ENCODE measurements at places on chromosomes 1 and 21.

DNA sequence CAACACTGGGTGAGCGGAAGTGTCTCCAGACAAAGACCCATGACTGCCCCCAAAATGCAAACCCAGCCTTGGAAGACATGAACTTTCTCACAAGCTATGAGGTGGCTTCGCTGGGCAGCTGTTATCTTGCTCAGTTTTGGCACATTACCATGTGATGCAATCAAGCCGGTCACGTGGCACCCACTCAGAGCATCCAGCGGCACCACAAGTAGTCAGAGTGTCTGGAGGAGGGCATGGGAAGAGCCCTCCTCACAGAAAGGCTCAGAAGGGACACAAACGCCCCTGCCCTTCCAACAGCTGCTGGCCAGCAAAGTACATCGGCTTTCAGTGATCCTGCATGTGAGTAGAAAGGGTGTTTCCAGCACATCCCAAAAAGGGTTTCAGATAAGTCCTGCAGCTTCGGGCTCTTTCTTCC is 145.5 kb upstream of the IRF2BP2 start:
- DNase-seq: no peak

- DNase-seq: no peak
Observed at GRCh38 chr1:90850181-90850897, 133.2 kb upstream of the BARHL2 start.

- no peak for DNase-seq
Observed at GRCh38 chr1:81432059-81432458, 368.7 kb upstream of the ADGRL2 start.

GRCh38 chr1:170303034-170303433 is 157.3 kb downstream of the NTMT2 start:
- DNase-seq: no peak

DNA sequence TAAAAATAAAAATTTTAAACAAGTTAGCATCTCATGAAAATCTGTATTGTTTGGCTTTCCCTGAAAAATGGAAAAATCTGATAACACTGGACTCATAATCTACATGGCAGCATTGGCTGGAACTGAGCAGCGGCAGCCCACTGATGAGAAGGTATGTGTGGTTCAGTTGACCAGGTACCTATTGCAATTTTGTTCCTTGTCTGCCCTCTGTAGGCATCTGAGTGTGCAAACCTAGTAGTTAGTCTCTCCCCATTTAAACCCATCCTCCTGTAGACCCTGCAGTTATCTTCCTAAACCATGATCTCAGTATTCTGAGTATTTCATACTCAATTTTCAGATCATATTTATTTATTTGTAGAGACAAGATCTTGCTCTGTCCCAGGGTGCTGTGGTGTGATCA is 59.4 kb upstream of the SERBP1 start:
- no peak for DNase-seq

DNA sequence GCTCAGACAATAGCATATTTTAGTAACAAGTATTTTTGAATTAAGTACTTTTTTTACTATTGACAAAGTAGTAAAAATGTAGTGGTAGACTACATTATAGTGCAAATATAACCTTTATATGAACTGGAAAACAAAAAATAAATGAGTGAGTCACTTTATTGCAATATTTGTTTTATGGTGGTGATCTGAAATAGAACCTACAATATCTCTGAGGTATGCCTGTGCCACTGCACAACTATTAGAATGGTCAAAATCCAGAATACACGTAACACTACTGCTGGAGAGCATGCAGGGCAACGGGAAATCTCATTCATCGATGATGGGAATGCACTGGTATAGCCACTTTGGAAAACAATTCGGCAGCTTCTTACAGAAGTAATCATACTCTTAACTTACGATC is 349.0 kb upstream of the NCAM2 start:
- no peak for DNase-seq

GRCh38 chr1:53551428-53551995 is 92.3 kb downstream of the DMRTB1 start:
- DNase-seq: no peak

GRCh38 chr1:154408174-154408777 is 3.1 kb downstream of the IL6R start:
- no peak for DNase-seq

GRCh38 chr1:102842606-102843005 is 265.7 kb downstream of the COL11A1 start:
- DNase-seq: no peak

GRCh38 chr1:147541672-147542568 is 619 bp downstream of the BCL9 start:
- no peak for DNase-seq

DNA sequence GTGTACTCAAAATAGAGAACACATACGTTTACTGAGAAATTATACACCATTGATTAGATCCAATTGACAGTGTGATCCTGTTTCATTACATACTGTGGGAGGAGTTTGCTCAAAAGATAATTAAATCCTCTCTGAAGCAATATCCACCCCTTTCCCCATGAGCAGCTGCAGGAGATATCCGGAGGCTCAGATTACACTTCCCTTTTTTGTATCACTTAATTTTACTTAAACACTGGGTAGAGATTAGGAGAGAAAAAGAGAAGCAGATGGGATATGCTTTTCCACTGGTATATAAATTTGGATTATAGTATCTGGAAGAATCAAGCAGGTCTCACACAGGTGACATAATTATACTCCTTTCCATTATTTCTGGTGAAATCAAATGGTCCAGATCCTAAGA is 333.3 kb upstream of the ZRANB2 start:
- DNase-seq: no peak

- DNase-seq: no peak
Observed at GRCh38 chr21:45142469-45143308, 68.3 kb downstream of the ADARB1 start.

GRCh38 chr1:13728091-13728715 is 28.2 kb downstream of the PRDM2 start:
- DNase-seq: no peak

GRCh38 chr1:168830562-168830961 is 101.6 kb upstream of the DPT start:
- DNase-seq: no peak

DNA sequence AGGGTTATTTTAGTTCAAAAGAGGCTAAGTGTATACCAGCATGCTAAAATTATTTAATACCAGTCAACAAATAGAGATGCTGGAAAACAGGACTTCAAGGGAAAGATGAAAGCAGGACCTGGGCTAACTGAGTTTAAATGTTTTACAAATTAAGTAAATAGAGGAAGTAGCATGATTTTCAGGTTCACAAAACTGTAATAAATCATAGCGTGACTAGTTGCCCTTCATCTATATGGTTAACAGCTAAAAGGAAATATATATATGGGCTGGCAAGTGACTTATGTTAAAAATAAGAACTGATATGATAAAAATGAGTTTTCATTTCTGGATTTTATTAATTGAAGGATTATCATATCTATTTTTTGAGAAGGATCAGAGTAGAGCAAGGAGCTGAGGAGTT is 25.6 kb downstream of the DPYD start:
- no peak for DNase-seq

DNA sequence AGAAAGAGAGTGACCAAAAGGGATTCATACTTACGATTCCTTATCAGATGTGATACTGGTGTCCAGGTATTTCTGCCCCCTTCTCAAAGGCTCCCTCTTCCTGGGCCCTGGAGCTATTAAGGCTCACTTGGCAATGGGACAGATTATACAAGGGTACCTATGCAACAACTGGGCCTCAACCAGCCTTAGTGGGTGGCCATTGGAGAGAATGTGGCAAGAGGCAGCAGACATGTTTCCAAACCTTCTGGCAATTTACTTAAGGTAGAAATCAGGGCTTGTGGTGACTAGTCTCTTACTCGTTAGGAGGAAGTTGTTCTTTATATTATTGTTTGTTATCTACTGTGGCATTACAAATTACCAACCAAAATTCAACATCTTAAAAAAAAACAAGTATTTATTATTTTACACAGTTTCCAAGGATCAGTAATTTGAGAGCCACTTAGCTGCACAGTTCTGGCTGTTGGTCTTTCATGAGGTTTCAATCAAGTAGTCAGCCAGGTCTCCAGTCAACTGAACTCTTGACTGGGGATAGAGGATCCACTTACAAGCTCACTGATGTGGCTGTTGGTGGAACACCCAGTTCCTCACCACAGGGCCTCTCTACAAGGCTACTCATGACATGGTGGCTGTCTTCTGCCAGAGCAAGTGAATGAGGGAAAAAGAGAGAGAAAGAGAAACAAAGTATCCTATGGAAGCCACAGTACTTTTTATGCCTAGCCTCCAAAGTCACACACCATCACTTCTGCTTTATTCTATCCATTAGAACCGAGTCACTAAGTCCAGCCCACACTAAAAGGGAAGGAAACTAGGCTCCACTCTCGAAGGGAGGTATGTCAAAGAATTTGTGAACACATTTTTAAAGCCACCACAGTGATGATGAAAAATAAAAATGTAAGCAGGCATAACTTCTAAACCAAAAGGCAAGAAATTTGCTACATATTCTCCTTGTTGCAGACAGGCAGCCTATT is 10.7 kb downstream of the ZNF648 start:
- DNase-seq: no peak

- no peak for DNase-seq
Observed at GRCh38 chr1:97870589-97870988, 50.2 kb downstream of the DPYD start.

- no peak for DNase-seq
Observed at GRCh38 chr1:3029991-3030662, 8.9 kb downstream of the ACTRT2 start.

GRCh38 chr1:112706505-112707220 is at the start of gene RHOC:
RHOC (minus strand) TSS chr1:112707127; CDS start chr1:112703799, 3,328 bp downstream.
- peak; percentile 30 for DNase-seq

DNA sequence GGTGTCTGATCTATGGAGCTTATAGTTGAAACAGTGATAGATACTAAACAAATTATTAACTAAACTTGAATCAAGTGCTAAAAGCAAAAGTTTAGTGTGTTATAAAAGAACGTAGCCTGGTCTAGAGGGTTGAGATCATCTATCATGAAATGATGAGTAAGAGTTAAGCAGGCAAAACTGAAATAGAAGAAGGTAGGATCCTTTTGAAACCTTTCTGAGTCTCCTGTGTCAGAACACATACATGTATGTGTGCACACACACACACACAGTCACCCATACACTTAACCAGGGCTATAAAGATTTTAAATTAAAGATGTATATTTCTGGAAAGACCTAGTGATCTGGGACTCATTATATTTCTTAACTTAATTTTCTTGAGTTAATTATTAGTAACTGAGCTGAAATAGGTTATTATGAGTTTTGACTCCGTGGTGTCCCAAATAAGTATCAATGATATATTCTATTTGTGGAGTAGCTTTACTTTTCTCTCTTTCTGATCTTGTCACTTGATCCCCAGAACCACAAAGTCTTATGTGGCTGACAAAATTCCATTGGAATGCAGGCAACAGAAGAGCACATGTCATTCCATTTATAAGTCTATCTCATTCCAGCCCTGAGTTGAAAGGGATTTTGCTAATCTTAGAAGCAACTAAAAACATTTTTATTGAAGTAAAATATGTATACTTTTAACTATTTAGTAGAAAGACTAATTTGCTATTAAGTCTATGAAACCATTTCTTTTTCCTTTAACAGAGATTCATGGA is 70.7 kb downstream of the PRRX1 start:
- no peak for DNase-seq

GRCh38 chr1:243416495-243416894 is 160.7 kb downstream of the SDCCAG8 start:
- DNase-seq: no peak

- no peak for DNase-seq
Observed at GRCh38 chr1:3511306-3511705, 56.8 kb downstream of the ARHGEF16 start.

- DNase-seq: no peak
Observed at GRCh38 chr1:201385299-201385891, 7.9 kb upstream of the TNNT2 start.

- no peak for DNase-seq
Observed at GRCh38 chr1:155850345-155850744, 6.7 kb downstream of the GON4L start.

DNA sequence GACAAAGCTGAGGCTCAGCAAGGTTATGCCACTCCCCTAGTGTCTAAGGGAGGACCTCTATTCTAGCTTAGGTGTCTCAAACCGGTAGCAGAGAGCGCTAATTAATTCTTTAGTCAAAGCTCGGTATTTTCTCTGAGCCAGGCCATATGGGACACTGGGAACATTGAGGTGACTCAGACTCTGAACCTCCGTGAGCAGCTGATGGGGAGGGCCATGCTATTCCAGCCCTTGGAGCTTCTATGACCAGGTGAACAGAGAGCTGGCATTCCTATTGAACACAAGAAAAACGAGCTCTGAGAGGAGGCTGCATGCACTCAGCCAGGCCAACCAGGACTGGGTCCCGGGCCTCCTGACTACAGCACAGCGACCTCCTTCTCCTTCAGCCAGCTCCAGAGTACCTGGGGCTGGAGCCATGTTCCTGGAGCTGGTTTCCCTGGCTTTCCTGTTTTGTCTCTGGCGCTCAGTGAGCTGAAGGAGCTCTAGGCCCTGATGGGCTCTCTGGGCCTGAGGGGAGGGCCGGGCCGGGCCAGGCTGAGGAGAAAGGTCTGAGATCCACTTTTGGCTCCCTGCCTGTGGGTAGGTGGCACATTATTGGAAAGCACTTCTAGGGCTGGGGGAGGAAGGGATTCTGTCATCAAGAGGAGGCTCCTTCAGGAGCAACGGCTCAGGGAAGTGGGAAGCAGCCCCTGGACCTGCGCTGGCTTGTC is 37.0 kb downstream of the SLC9A1 start:
- DNase-seq: no peak
